ENCODE measurements at places on chromosomes 3 and 15. TPM values are rescaled to one million over a fixed set of nuclear protein-coding genes. Genes with fewer than 3 reads are reported as not detected.

Gene CCDC80
- total RNA-seq: 14.7 TPM

- H3K27me3 ChIP-seq: no peaks in the 10 kb centered on the region
- H3K27ac ChIP-seq: no peak overlapping the region
- no peaks in the 10 kb centered on the region for H3K4me1 ChIP-seq
- peaks cover 27% of the 10 kb centered on the region for H3K36me3 ChIP-seq
Measured at GRCh38 chr15:65884511-65884910, 15.2 kb downstream of the RAB11A start.

Gene FSIP1
- 2.1 TPM for total RNA-seq

Gene SERPINI1
- total RNA-seq: 9.0 TPM

GRCh38 chr3:141231952-141232823 is 563 bp downstream of the PXYLP1 start:
- DNase-seq: peak; percentile 64
- no peaks in the 10 kb centered on the region for H3K36me3 ChIP-seq
- H3K4me3 ChIP-seq: peak overlapping the region; percentile 73
- H3K27me3 ChIP-seq: peaks cover 29% of the 10 kb centered on the region
- peaks cover 12% of the 10 kb centered on the region for H3K4me1 ChIP-seq

GRCh38 chr15:66633938-66634250 is 68.1 kb upstream of the LCTL start:
- H3K27me3 ChIP-seq: no peaks in the 10 kb centered on the region
- no peaks in the 10 kb centered on the region for H3K36me3 ChIP-seq
- H3K4me3 ChIP-seq: no peak overlapping the region
- no peak for DNase-seq

GRCh38 chr3:195256639-195257453 is 14.1 kb downstream of the XXYLT1 start:
- H3K27ac ChIP-seq: no peak overlapping the region
- no peak overlapping the region for H3K4me3 ChIP-seq
- peaks cover 37% of the 10 kb centered on the region for H3K4me1 ChIP-seq
- no peaks in the 10 kb centered on the region for H3K36me3 ChIP-seq
- no peaks in the 10 kb centered on the region for H3K27me3 ChIP-seq

Gene SHISA5
- total RNA-seq: 54.8 TPM

- H3K27me3 ChIP-seq: no peaks in the 10 kb centered on the region
- DNase-seq: no peak
- H3K27ac ChIP-seq: no peak overlapping the region
Measured at GRCh38 chr15:69009341-69009740, 5.2 kb upstream of the NOX5 start.

GRCh38 chr15:88309363-88309762 is 52.8 kb upstream of the NTRK3 start:
- no peak overlapping the region for H3K27ac ChIP-seq
- H3K36me3 ChIP-seq: no peaks in the 10 kb centered on the region
- H3K4me3 ChIP-seq: no peak overlapping the region
- H3K27me3 ChIP-seq: no peaks in the 10 kb centered on the region

Gene IQCF5
- total RNA-seq: not detected

DNA sequence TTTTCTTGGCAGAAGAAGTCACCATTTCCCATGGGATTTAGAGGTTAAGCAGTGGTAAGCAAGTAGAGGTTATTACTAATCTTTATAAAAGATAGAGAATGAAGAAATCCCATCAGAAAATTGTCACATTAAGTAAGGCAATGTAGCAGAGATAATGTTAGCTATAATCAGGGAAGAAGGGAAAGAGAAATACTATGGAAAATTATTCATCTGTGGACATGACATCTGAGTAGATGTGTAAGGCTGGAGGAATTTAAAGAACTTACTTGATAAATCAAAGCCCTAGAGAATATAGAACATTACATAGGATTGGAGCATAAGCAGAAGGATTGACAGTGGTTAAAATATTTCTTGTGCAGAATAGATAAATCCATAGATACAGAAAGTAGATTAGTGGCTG is 553.1 kb upstream of the CBLB start:
- no peaks in the 10 kb centered on the region for H3K27me3 ChIP-seq
- no peaks in the 10 kb centered on the region for H3K4me1 ChIP-seq
- H3K4me3 ChIP-seq: no peak overlapping the region

- no peaks in the 10 kb centered on the region for H3K36me3 ChIP-seq
- no peaks in the 10 kb centered on the region for H3K4me1 ChIP-seq
- H3K27me3 ChIP-seq: no peaks in the 10 kb centered on the region
- H3K27ac ChIP-seq: no peak overlapping the region
- H3K4me3 ChIP-seq: no peak overlapping the region
Measured at GRCh38 chr15:52121896-52122295, 9.3 kb upstream of the BCL2L10 start.

GRCh38 chr3:42451546-42452230 is 41.3 kb upstream of the LYZL4 start:
- H3K27me3 ChIP-seq: no peaks in the 10 kb centered on the region
- no peaks in the 10 kb centered on the region for H3K36me3 ChIP-seq
- no peak overlapping the region for H3K27ac ChIP-seq
- no peaks in the 10 kb centered on the region for H3K4me1 ChIP-seq
- H3K4me3 ChIP-seq: no peak overlapping the region

Measured in neural progenitor cell (in vitro differentiated cells).